Stimulated activated CD4-positive, alpha-beta T cell treated with anti-CD3 and anti-CD28 coated beads, Interleukin-12 subunit alpha, Interleukin-12 subunit beta, amount 100 ng/mL, for 4 hours (primary cell): ENCODE measurements at places on chromosomes 3 and 15.

- DNase-seq, result no peak
Measured at GRCh38 chr3:133709139-133709750, 36.9 kb upstream of the TF start.

DNA sequence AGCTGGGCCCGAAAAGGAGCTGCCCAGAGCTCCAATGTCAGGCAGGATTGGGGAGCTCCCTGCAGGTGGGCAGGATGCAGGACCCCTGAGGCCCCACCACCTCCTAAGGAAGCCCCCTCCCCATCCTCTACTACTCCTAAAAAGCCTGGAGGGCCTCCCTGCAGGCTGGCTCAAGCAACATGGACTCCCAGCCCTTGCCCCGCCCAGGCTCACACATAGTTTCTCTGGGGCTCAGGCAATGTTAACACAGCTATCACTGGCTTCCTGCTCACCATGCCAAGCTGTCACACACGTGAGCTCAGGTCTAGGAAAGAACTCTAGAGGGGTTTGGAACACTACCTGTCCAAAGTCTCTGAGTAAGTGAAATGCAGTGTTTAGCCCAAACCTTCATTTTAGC is 65.4 kb upstream of the ZNF148 start:
- DNase-seq, result no peak

- no peak for DNase-seq
Measured at GRCh38 chr3:11919390-11919789, 72.7 kb upstream of the TAMM41 start.

DNA sequence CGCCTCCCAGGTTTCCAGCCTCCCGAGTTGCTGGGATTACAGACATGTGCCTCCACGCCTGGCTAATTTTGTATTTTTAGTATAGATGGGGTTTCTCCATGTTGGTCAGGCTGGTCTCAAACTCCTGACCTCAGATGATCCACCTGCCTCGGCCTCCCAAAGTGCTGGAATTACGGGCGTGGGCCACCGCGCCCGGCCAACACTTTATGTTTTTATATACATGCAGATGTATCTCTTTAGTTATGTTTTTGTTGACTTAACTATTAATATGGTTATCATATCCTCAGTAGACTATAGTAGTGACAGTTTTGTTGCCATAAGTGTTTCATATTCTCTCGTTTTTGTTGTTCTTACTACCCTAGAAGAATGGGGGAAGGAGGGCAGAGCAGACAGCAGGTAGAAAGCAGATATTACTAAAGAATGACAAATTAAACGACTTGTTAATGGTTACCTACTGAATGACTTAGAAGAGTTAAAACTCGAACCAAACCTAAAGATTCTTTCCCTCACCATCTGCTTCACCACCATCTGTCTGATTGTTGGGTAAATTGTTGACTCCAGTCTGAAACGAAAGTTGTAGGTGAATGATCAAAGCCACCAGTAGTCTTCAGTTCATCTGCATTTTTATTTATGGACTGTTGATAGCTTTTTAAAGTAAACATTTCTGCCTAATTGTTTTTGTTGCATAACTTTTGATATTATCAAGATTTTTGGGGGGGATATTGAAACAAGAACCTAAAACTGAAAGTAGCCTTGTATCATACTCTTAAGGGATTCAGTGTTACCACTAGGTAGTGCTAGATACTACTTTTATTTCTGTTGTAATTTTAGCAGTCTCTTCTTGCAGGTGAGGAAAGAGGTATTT is 89.3 kb downstream of the RASA2 start:
- DNase-seq, result no peak

DNA sequence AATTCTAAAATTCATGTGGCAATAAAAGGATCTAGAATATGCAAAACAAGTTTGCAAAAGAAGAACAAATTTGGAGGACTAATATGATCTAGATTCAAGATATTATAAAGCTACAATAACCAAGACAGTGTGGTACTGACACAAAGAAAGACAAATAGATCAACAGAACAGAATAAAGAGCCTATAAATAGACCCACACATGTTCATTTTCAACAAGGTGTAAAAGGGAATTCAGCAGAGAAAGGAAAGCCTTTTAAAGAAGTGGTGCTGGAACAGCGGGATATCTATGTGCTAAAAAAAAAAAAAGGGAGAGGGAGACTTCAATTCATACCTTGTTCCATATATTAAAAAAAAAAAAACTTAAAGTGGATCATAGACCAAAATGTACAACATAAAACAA is 149.0 kb downstream of the WDR76 start:
- no peak for DNase-seq

DNA sequence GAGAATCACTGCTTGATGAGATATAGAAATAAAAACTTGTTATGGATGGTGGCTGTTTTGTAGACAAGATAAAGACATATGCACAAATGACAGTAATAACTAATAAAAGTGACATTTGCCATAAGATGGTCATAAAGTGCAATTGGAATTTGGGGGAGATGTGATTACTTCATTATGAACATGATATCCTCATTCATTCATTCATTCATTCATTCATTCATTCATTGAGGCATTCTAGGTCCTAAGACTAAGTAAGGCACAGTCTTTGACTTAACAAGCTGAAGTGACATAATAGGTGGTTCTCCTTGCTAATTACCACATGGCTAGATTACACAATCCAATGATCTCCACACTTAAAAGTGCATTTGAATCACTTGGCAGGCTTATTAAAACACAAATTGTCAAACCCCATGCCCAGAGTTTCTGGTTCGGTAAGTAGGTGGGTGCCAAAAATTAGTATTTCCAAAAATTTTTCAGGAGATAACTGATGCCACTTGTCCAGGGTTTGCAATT is 18.9 kb downstream of the RAP2B start:
- DNase-seq, result no peak

GRCh38 chr3:71070497-71071463 is 512.7 kb downstream of the FOXP1 start:
- no peak for DNase-seq

DNA sequence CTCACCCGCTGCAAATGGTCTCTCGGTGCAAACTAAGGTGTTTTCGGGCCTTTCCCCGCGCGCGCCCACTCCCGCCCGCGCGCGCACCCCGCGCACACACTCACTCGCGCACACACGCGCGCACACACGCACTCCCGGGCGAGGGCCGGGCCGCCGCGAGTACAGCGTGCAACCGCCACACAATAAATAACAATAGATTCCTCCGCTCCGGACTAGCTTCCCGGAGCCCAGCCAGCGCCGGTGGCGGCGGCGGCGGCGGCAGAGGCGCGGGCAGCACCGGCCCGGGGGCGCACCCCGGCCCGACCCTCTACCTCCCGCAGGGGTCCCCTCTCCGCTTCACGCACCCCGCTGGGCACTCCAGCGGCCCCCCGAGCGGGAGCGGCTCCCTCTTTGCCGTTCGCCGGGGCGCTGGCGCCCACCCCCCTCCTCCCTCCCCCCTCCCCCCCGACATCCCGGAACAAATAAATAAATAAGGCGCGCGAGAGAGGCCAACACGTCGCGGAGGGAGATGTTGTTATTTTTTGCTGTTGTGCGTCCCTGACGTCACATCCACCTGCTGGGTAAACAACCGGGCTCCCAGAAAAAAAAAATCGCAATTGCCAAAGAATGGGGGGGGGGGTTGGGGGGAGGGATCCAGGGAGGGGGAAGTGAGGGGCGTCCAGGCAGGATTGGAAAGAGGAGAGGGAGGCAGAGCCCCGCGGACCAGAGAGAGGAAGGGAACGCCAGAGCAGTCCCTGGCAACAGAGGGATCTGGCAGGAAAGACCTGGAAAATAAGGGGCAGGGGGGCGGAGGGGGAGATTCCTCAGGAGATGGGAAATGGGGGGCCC is at the start of gene FOXP1:
TSS of gene FOXP1 (minus strand) at position 163 of the 828 bp plus-strand sequence. CDS start 385,347 bp downstream, outside the sequence.
- DNase-seq, result peak; percentile 62

GRCh38 chr15:33068511-33068990 is 126.0 kb downstream of the FMN1 start:
- no peak for DNase-seq

GRCh38 chr3:178246004-178246403 is 290.2 kb upstream of the KCNMB2 start:
- no peak for DNase-seq

DNA sequence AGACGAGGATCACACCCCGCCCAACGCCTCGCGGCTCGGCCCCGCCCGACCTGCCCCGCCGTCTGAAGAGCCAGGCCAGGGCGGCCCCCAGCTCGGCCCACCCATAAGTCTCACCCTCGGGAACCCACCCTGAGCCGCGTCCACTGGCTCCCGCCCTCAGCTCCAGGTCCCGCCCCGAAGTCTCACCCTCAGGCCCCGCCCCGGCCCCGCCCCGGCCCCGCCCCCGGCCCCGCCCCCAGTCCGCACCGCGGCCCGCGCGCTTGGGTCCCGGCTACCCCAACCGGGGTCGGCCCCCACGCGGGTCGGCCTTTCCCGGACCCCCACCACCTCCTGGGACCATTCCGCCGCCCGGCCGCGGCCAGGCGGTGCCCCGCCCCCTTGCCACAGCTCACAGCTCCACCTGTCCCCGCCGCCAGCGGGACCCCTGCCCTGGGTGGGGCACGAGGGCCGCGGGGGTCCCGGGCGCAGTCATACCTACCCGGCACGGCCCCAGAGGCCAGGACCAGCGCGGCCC is 489 bp downstream of the CSPG5 start:
- DNase-seq, result peak; percentile 27

GRCh38 chr15:77632534-77633133 is at the start of gene LINGO1:
TSS of gene LINGO1 (minus strand) at chr15:77632912. CDS start at chr15:77632315, 597 bp downstream.
- DNase-seq, result no peak
